ENCODE measurements at places on chromosomes 16 and 17.

DNA sequence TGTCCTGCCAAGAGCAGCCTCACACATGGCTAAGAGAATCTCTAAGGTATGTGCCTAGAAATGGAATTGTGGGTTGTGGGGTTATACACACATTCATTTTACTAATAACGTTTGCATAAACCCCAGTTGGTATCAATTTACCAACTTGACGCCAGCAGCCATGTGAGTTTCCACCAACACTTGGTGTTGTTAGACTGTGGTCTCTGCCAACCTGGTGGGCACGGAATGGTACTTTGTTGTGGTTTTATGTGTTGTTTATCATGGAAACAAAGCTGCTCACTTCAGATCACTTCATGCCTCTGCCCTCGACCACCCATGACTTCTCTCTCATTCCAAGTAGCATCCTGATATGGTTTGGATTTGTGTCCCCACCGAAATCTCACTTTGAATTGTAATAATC lies 152.0 kb upstream of the CDC42EP4 start:
- H3K36me3 ChIP-seq: no peaks in the 10 kb centered on the region
- H3K4me3 ChIP-seq: no peak overlapping the region
- no peak overlapping the region for H3K27ac ChIP-seq
- no peaks in the 10 kb centered on the region for H3K27me3 ChIP-seq
- no peak for DNase-seq
- H3K4me1 ChIP-seq: no peaks in the 10 kb centered on the region

DNA sequence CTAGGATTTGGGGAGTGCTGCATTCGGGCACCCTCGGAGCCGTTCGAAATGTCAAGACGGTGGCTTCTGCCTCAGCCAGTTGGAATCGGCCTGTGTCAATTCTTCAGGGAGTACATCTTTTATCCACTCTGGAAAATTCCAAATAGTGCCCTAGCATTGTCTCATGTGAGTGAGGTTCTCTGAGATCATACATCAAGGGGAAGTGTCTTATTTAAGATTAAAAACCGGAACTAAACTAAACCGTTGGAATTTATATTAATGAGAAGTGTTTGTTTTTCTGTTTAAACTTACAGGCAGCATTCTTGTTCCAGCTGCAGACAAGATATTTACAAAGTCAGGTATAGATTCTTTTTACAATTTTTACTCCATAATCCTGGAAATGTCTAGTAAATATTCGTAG lies 56.8 kb downstream of the SLC47A1 start:
- no peaks in the 10 kb centered on the region for H3K36me3 ChIP-seq
- no peak overlapping the region for H3K27ac ChIP-seq
- DNase-seq: no peak
- H3K27me3 ChIP-seq: peaks cover 5% of the 10 kb centered on the region
- no peak overlapping the region for H3K4me3 ChIP-seq

DNA sequence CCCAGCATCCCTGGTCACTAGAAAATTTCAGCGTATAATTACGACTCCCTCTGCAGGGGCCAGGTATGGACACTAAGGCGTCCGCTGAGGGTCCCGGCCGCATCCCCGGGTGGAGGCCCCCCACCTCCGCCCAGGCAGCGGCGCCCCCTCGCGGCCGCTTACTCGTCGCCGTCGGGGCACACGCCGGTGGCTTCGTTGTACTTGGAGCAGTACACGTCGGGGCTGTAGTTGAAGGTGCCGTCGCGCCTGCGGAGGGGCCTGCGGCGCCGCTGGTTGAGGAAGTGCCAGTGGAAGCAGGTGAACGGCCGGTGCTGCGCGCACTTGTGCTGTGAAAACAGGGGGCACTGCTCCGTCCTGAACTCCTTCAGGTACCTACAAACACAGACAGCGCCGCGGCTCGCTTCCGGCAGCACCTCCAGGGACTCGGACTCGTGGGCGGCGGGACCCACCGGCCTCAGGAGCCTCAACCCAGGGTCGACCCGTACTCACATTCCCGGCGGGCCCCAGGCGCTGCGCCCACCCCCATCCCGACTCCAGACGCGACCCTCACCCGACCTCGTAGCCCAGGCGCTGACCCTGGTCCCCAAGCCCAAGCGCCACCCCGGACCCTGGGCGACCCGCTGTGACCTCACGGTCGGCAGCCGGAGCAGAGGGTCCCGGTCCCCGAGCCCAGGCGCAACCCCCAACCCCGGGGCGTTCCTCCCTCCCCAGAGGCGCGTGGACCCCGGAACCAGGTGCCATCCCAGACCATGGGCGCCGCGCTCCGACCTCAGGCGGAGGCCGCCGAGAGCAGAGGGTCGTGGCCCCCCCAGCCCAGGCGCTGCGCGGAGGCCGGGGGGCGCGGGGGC lies 596 bp downstream of the UNKL start:
- peaks cover 9% of the 10 kb centered on the region for H3K36me3 ChIP-seq
- peak; percentile 58 for DNase-seq
- peak overlapping the region; percentile 75 for H3K27ac ChIP-seq
- no peaks in the 10 kb centered on the region for H3K4me1 ChIP-seq
- H3K4me3 ChIP-seq: peak overlapping the region; percentile 83
- no peaks in the 10 kb centered on the region for H3K27me3 ChIP-seq

DNA sequence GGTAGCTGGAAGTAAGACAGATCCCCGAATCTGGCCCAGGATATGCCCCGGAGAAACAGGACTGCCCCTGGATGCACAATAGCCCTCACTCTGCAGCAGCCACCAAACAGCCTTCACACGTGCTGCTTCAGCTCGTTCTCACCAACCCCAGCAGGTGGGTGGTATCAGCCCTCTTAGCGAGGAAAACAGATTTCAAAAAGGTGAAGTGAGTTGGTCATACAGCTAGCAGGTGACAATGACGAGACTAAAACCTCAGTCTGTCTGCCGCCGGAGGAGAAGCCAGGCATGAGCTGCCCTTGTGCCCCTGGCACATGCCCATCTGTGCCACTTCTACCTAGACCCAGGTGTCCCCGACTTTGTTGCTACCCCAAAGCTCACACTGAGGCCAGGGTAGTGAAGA lies 92.4 kb downstream of the YPEL2 start:
- DNase-seq: no peak
- H3K4me3 ChIP-seq: no peak overlapping the region
- no peaks in the 10 kb centered on the region for H3K36me3 ChIP-seq
- H3K27ac ChIP-seq: no peak overlapping the region
- peaks cover 16% of the 10 kb centered on the region for H3K4me1 ChIP-seq

GRCh38 chr17:47789611-47790561 lies 31.7 kb downstream of the OSBPL7 start:
- no peaks in the 10 kb centered on the region for H3K36me3 ChIP-seq
- DNase-seq: peak; percentile 44
- H3K4me3 ChIP-seq: peak overlapping the region; percentile 64
- no peaks in the 10 kb centered on the region for H3K4me1 ChIP-seq
- H3K27ac ChIP-seq: no peak overlapping the region
- H3K27me3 ChIP-seq: peaks cover 70% of the 10 kb centered on the region

DNA sequence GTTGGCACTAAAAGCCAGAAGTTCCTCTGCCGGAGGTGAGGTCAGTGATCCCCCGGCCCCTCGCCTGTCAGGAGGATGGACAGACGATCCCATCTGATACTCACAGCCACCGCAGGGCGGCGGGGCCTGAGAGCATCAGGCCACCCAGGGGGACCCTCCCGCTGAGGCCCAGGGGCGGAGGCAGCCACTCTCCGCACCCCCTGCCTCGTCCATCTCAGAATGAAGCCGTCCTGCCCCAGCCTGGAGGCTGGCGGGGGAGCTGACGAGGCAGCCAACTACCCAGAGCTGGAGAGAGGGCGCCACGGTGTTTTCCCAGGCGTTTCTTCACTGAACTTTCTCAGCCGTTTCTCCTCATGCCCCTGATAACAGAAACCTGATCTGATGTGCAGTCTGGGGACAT lies 22.6 kb downstream of the TPSD1 start:
- H3K36me3 ChIP-seq: no peaks in the 10 kb centered on the region
- H3K27me3 ChIP-seq: no peaks in the 10 kb centered on the region
- no peak overlapping the region for H3K4me3 ChIP-seq
- no peak for DNase-seq

DNA sequence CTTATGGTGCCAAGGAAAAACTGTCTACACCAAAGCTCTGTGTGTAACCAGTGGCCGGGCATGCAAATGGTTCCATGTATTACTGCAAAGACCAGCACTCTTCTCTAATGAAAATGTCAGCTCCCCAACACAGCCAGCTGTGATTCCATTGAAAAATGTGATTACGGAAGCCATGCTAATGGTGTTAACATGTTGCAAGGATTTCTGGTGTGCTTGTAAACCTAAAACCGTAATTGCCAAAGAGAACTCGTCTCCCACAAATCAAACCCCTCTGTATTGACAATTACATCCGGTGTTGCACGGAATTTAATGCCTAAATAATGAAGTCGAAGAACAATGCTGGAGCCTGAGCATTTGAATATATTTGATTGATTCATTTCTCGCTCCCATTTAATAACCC lies 351.7 kb downstream of the NPIPA8 start:
- H3K27ac ChIP-seq: no peak overlapping the region
- no peaks in the 10 kb centered on the region for H3K4me1 ChIP-seq
- no peak for DNase-seq
- H3K4me3 ChIP-seq: no peak overlapping the region
- H3K36me3 ChIP-seq: no peaks in the 10 kb centered on the region

All from activated T-helper 1 cell treated with anti-CD3 and anti-CD28 coated beads, Interleukin-12 subunit alpha, Interleukin-12 subunit beta, Interleukin-2, Interleukin-4 antibody, amounts not matched to agents 30 ng/mL and 10 ng/mL and 1 ng/mL, durations not matched to agents 14 hours and 24 hours and 36 hours (primary cell).